Right atrium auricular region (tissue), 2 donors: ENCODE measurements at places on chromosomes 16 and 17. TPM values are rescaled to one million over a fixed set of nuclear protein-coding genes. Genes with fewer than 3 reads are reported as not detected.

GRCh38 chr16:86304868-86305267 lies 205.5 kb upstream of the FOXF1 start:
- H3K36me3 ChIP-seq, result no peaks in the 10 kb centered on the region
- no peak overlapping the region for H3K27ac ChIP-seq
- no peak overlapping the region for H3K4me3 ChIP-seq
- no peaks in the 10 kb centered on the region for H3K4me1 ChIP-seq
- peaks cover 8% of the 10 kb centered on the region for H3K27me3 ChIP-seq
- DNase-seq, result no peak

KRT27 gene
- not detected for total RNA-seq

GRCh38 chr17:38663125-38663751 lies 11.5 kb downstream of the EPOP start:
- no peak overlapping the region for H3K27ac ChIP-seq
- DNase-seq, result no peak
- no peaks in the 10 kb centered on the region for H3K27me3 ChIP-seq
- no peaks in the 10 kb centered on the region for H3K4me1 ChIP-seq
- H3K36me3 ChIP-seq, result no peaks in the 10 kb centered on the region

ITPRIPL2 gene
- 40.2 TPM for total RNA-seq

DNA sequence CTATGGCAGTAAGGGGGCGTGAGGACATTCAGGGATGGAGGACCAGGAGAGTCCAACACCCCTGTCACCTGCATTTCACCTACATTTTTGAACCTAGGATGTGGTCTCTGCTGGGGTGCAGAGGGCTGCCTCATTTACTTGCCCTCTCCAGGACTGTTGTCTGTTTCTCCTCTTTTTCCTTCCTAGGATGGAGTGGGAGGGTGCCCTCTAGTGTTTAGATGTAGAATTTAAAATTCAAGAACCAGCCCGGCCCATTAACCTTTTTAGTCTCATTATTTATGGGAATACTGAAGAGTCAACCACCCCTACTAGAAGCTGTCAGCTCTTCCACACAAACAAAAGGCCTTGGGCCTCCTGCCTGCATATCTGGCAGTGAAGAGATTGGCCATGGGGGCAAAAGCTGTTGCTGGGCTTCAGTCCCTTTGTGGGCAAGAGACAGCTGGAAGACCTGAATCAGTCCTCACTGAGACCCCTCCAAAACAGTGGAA lies 2.5 kb upstream of the STARD3 start:
- H3K36me3 ChIP-seq, result no peaks in the 10 kb centered on the region
- H3K4me3 ChIP-seq, result no peak overlapping the region
- H3K4me1 ChIP-seq, result no peaks in the 10 kb centered on the region
- no peaks in the 10 kb centered on the region for H3K27me3 ChIP-seq

GRCh38 chr17:40485851-40486521 lies 15.4 kb downstream of the TNS4 start:
- peak; percentile 85 for DNase-seq
- peak overlapping the region; percentile 62 for H3K27ac ChIP-seq
- no peaks in the 10 kb centered on the region for H3K27me3 ChIP-seq
- H3K4me3 ChIP-seq, result no peak overlapping the region
- H3K4me1 ChIP-seq, result peaks cover 9% of the 10 kb centered on the region

GRCh38 chr17:62617894-62618472 lies 9.5 kb upstream of the MRC2 start:
- DNase-seq, result no peak
- no peaks in the 10 kb centered on the region for H3K27me3 ChIP-seq
- no peaks in the 10 kb centered on the region for H3K36me3 ChIP-seq
- H3K27ac ChIP-seq, result no peak overlapping the region

DNA sequence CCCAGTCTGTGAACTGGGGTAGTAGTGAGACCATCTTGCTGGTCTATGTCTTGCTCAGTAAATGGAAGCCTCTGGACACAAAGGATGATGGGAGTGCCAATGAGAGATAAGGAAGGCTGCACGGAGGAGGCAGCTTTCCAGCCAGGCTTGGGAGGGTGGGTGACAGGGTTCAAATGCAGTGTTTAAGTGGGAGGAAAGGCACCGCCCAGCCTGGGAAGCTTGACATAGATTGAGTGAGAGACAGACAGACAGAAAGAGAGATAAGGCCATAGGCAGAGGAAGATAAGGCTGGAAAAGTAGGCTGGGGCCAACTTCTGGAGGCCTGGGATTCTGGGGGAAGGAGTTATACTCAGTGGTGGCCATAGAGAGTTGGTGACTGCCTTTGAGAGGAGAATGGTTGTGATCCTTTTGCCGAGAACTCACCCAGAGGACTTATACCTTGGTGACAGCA lies 7.2 kb upstream of the COL1A1 start:
- no peaks in the 10 kb centered on the region for H3K36me3 ChIP-seq
- H3K27me3 ChIP-seq, result no peaks in the 10 kb centered on the region
- H3K4me1 ChIP-seq, result peaks cover 53% of the 10 kb centered on the region
- no peak for DNase-seq
- H3K27ac ChIP-seq, result peak overlapping the region; percentile 73
- H3K4me3 ChIP-seq, result no peak overlapping the region
